ENCODE measurements at places on chromosomes 11 and 22.

DNA sequence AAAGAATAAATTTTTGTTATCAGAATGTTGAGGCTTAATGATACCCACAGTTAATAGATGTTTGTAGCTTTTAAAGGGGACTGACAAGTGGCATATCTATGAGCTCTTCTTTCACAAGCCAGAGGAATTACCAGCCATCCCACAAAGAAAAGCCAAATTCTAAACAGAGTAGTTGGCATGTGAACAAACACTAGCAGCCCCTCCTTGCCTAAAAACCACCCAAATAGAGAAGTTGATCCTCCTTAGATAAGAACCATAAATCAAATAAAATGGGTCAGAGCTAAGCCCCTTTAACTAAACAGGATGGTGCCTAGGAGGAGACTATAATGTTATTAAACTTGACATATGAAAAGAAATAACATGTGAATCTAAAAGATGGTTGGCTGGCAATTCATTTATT, 11.4 kb downstream of the LPXN start:
- no peak for DNase-seq

DNA sequence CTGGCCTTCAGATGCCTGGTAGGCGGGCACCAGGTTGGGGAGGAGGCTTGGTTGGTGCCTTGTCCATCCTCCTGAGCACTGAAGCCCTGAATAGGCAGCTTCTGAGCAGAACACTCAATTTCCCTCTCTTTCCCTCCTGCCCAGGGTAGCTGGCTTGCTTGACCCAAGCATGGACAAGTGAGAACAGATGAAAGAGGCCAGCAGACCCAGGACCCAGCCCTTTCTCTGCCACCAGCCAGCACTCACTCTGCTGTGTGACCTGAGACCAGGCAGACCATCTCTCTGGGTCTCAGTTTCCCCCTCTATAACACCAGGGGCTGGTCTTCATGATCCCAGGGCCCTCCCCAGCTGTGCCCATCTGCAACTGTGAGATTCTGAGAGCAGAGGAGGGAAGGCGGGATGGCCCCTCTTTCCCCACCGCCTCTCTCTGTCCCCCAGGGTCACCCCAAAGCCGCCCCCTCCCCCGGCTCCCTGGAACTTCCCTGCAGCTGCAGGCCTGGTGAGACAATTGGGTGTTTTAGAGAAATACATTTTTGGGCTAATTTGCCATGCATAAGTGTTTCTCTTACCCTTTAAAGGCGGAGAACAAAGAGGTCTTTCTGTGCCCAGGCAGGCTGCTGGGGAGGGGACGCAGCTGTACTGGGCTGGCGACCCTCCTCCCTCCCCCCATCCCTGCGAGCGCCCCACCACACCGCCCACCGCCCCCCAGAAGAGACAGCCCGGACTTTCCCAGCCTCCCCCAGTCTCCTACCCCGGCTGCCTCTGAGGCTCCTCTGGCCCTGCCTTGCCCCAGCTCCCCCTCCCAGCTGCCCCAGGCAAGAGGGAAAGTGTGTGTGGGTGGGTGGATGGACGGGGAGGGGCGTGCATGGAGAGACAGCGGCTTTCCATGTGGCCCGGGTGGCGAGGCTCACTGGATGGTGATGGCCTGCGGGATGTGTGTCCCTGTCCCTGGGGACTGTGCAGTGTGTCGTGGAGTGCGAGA, 30.8 kb upstream of the PICK1 start:
- no peak for DNase-seq

- no peak for DNase-seq
Measured at GRCh38 chr11:33898957-33899356, 7.1 kb upstream of the LMO2 start.

GRCh38 chr11:10568486-10568941, at the start of gene LYVE1:
LYVE1 (minus strand) TSS chr11:10568665; CDS start chr11:10568532, 133 bp downstream.
- no peak for DNase-seq

- no peak for DNase-seq
Measured at GRCh38 chr11:129998107-129998506, 4.5 kb downstream of the PRDM10 start.

- DNase-seq: peak; percentile 13
Measured at GRCh38 chr11:120303004-120303637, 22.0 kb upstream of the TLCD5 start.

GRCh38 chr11:19559746-19560145, 152.9 kb upstream of the NAV2 start:
- DNase-seq: no peak

DNA sequence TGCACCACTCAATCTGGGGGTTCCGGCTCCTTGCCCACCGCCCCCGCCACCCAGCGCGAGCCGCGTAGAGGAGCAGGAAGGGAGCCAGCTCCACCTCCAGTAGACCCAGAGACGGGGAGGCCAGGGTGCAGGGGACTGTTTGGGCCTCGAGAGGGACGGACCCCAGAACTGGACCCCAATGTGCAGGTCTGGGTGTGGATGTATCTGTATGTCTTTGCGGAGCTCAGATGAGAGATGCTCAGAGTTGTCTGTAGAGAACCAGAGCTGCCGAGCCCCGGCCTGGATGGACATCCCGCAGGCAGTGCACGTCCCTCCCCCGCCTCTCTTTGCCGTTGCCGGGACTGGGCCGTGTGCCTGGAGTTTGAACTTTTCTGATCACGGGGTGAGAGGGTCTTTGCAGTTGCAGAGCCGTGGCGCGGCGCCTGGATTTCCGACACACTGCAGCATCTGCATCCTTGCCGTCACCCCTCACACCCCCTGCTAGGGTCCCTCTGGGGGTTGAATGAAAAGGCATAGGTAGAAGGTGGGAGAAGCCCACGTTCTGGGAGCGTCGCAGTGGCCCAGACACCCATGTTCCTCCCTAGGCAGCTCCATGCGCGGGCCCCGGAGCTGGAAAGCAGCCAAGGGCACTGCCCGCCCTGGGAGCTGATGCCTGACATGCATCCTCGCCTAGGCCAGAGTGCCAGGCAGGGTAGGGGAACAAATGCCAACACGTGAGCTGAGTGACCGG, 105.2 kb downstream of the KCNQ1 start:
- no peak for DNase-seq

- no peak for DNase-seq
Measured at GRCh38 chr22:27596133-27596870, 205.3 kb downstream of the MN1 start.

- no peak for DNase-seq
Measured at GRCh38 chr22:37343348-37343747, 61.0 kb downstream of the CYTH4 start.
